ENCODE measurements at places on chromosomes 11 and 22.

DNA sequence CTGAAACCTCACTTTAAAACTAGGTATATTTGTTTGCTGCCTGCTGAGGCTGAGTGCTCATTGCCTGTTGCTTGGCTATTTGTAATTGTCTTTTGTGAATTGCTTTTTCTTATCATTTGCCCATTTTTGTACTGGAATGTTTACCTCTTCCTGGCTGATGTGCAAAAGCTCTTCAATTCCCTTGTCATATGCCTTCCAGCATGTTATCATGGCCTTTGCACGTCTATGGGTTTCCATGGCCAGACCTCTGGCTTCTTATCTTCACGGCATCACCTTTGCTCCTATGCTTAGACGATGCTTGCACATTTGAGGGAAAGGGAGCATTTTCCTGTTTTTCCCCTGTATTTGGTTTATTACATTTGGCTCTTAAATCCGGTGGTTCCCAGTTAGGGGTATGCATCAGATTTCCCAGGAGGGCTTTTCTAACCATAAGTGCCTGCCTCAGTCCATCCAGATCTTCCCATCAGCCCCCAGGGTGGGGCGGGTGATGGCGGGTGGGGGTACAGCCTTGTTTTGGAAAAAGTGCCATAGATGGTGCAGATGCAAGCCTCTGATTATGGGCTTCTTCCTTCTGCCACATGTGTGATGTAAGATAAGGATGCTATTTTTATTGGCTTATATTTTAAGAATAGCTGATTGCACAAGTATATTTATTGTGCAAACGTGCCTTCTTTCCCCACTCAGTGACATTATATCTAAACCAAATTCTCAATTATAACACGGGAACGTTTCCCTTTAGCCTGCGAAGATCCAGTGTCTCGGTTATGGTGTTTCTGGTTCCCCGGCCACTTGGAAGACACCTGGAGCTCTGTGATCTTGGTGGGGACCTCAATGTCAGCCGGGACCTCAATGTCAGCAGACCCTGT lies 70.6 kb upstream of the SEPTIN5 start:
- DNase-seq = no peak

GRCh38 chr22:22235558-22235957 lies 9.0 kb upstream of the VPREB1 start:
- peak; percentile 25 for DNase-seq

DNA sequence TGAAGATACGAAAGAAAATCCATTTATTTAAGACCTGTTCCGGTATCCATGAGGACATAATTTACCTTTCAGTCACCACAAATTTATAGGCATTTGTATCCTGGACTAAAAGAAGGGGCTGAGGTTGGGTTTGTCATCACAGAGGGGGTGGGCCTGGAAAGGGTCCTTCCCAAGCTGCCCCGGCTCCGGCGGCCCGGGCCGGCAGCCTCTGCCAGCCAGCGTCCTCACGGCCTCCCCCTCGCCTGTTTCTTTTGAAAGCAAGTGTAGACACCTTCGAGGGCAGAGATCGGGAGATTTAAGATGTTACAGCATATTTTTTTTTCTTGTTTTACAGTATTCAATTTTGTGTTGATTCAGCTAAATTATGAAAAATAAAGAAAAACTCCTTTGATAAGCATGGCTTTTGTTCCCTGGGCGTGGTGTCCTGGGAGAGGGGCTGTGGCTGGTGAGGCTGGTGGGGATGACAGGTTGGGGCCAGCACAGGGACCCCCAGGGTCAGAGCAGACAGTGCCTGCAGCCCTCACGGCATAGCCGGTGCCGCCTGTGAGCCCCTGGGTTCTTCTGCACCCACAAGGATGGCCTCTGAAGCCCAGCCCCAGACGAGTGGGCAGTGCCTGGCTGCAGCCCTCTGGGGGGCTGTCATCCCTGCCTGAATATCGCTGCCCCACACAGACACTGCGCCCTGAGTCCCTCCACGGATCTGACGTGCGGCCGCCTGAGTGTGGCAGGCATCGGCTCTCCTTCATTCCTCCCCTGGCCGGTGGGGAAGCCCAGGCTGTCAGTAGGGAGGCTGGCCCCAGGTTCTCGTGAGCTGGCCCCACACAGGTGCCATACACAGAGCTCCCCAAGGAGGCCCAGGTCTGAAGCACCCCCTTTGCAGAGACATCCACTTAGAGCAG lies 1075.9 kb downstream of the BRD1 start:
- peak; percentile 11 for DNase-seq

GRCh38 chr11:39571081-39571480 lies 1888.4 kb downstream of the LRRC4C start:
- DNase-seq = no peak

All from colonic mucosa (tissue), 4 donors.